ENCODE measurements at places on chromosomes 6 and 20.

- no peak for DNase-seq
These were observed at the start of gene NKAIN4 for GRCh38 chr20:63254232-63254605. Gene NKAIN4, minus strand, starts transcription at chr20:63254463. Its CDS starts 13 bp downstream, at chr20:63254450.

DNA sequence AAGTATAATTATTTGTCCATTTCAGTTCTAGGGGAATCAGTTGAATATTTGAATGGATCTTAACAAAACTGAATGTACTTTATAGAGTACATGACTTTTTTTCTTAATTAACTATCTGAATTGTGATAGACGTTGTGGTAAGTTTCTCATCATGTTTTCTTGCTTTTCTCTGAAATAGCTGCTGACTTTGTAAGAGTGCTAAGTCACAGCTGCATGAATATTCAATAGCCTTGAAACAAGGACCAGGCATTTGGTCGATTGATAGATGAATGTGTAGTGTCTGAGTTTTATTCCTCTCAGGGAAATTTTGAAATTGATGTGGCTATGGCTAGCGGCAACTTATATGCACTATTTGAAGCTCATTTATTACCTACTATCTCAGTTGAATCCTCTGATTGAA is 56.0 kb downstream of the ADGRB3 start:
- no peak for DNase-seq

DNA sequence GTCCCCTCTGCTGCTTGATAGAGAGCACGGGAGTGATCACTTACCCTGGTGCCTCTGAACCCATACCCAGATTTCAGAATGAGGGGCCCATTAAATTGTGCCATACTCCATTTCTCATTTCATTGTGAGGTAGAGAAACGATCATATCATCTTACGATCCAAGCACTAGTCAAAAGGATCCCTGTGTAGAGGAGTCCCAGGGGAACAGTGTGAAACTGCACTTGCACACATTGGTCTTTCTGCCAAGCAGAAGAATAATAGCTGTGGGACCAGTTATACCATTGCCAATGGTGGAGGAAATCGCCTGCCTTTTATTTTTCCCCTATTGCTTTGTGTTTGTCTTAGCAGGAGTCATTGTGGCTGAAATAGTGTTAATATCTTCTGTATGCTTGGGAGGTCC is 161.9 kb downstream of the FARS2 start:
- no peak for DNase-seq

DNA sequence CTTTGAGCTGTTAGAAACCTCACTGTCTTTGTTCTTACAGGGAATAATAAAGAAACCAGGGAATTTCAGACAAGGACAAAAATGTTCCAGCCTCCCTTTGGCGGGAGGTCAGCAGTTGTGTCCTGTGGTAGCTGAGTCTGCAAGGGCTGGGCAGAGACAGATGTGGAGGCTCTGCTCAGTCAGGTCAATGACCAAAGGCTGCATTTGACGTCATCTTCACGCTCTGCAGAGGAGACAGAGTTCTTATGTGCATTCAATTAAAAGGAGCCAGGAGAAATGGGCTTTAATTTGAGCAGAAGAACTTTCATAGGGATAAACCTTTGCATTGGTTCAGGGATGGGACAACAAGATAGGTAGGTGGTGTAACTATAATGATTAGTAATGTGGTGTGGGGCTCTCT is 45.1 kb upstream of the FOXA2 start:
- DNase-seq, result no peak

- no peak for DNase-seq
These were observed 930 bp downstream of the THBD start for GRCh38 chr20:23048283-23049200.

DNA sequence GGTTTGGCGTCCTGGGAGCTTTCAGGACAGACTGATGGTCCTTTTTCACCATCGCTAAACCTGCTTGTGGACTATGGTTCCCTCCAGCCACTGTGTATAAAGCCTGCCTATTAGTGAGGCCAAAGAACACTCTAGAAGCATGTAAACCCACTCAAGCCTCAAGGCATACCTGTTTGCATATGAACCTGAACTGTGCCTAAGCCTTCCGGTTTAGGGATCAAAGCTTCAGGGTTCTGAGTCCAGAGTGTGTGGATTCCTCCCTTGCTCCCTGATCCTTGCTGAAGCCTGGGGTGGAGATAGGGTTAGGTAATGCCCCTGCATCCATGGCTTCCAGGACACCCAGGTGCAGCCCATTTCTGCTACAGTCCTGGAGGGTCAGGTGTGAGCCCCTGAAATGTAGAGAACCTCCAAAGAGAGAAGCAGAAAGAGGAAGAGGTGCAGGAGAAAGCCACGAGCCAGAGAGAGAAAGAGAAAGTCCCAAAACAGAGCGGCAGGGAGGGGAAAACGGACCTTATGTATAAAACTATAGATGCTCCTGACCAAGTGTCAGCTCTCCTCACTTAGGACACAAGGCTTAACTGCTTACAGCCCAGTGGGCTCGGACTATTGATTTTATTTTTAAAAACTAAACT is 93.3 kb downstream of the SCML4 start:
- no peak for DNase-seq

GRCh38 chr20:48618052-48618451 is 209.7 kb downstream of the PREX1 start:
- DNase-seq, result no peak

DNA sequence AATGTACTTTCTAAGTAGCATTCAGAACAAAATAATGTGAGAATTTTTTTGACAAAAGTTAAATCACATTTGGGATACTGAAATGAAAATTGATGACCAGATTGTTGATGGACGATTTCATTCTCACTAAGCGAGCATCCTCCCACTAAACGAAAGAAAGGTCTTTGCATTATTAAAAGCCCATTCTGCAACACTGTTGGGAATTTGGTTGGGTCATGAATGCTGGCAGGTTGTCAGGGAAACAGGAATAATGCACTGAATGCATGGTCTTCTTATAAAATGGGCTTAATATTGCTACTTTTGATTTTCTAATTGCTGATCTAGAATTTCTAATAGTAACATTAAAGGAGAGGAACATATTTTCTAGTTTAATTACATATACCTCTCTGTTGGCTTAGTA is 229.8 kb downstream of the NKAIN2 start:
- no peak for DNase-seq

DNA sequence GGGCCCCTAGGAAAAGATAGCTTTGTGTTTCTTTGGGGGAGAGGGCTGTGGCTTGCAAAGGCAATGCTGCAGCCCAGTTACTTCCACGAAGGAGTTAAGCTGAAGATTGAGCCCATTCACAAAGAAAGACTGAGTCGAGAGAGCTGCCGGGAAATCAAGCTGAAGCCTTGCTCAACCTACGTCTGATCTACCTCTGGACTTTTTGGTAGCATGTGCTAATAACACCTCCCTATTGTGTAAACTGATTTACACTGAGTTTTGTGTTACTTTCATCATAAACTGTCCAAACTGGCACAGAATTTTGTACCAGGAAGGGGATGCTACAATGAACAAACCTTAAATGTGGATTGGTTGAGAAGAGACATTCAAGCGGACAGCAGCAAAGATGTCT is 23.5 kb downstream of the BANF2 start:
- no peak for DNase-seq

DNA sequence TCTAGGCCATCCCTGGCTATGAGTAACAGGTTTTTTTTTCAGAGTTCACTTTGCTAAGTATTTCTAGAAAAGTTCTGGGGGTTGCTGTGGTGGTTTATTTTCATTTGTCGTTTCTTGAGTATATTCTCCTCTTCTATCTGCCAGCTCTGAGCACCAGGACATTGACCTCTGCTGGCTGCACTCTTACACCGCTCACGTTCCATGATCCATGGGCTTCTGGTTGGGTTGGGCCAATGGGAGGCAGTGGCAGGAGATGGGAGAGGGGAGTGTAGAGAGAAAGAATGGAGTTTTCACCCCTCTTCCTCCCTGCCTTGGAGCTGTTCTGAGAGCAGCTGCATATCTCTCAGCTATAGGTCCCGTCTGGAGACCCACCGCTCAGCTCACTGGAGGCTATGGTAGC is 161.0 kb upstream of the ATXN1 start:
- DNase-seq, result no peak

- no peak for DNase-seq
These were observed 20.9 kb upstream of the POM121L2 start for GRCh38 chr6:27332692-27333641.

DNA sequence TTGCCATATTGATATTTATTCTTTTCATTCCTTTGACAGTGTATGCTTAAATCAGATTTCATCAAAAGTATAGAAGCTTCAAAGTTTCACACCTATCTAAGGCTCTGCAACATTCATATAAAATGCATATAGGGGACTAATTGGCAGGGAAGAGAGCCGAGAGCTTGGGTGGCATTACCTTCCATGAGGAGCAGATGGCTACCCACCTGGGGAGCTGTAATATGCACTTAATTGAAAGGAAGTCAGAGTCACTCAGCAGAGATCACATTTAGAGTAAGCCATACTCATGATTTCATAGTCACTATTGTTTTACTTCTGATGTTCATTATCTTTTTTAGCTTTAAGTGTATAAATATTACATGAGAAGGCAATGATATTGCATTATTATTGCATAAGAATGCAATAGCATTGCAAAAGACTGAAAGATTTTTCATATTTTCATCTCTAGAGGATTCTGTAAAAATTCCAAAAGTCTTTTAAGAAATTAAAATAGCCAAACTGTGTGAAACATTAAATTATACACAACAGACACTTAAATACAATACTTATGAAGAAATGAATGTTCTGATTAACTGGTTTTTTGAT is 1305.2 kb downstream of the EPHA7 start:
- DNase-seq, result no peak

GRCh38 chr6:116948533-116949304 is 71.7 kb downstream of the RFX6 start:
- DNase-seq, result no peak

DNA sequence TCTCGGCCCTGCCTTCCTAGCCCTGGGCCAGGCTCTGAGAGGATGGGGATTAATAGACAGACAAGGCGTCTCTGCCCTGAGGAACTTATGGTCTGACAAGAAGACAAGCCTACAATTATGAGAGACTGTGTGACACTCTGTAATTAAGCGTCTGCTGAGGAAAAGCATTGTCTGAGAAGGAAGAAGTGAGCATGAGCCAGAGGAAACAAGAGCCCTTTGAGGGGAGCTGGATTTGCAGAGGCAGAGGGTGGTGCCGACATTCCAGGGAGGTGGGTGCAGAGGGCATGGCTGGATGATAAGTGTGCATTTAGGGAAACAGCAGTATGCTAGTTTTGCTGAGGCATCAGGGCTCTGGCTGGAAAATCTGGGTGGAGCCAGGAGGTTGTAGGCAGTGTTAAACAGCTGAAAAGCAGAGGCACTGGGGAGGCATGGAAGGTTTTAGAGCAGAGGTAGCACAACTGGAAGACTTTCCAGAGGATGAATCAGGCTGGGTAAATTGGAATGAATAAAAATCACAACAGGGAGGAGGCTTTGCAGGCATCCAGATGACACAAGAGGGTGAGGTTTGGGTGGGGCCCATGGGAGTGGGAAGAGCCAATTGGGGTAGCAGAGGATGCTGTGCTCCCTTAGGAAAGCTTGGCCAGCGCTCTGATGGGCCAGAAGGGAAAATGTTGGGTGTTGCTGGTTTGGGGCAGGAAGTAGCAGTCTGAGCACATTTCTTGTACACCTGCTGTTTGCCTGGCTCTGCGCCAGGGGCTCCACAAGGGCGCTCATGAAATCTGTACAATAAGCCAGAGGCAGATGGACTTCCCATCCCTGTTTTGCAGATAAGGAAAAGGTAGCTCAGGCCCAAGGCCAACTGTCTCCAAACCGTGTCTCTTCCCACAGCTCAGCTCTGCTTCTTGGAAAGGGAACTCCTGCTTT is 74.0 kb upstream of the MYL9 start:
- no peak for DNase-seq

DNA sequence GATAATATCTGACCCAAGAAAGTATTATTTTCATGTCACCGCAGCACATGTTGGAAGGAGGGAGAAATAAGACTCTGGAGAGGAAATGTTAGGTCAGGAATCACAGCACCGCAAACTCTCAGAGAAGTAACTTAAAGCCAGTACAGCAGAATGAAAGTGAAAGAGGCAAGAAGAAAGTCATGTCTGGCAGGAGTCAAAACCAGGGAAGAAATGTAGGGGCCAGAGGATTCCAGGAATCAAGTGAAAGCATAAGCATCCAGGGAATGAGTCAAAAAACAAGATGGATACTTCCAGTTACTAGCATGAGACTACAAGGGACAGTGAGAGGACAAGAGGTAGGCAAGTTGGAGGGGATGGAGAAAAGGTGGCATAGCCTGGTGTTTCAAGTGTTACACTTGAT is 80.4 kb downstream of the AK9 start:
- no peak for DNase-seq

DNA sequence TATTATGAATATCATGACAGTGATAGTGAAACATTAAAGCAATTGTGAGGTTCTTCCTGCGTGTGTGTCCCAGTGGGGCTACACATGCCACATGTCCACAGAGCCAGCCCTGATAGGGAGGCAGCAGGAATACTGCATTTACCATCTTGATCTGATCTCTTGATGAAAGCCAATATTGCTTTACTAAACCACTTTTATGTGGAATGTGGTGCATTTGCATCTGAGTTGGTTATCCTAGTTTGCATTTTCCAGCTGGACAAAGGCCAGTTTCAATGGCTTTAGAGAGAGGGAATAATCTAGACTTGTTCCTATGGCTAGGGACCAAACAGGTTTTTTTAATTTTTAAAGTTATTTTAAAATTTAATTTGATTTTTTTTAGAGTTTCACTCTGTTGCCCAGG is 216.3 kb upstream of the FERMT1 start:
- no peak for DNase-seq

DNA sequence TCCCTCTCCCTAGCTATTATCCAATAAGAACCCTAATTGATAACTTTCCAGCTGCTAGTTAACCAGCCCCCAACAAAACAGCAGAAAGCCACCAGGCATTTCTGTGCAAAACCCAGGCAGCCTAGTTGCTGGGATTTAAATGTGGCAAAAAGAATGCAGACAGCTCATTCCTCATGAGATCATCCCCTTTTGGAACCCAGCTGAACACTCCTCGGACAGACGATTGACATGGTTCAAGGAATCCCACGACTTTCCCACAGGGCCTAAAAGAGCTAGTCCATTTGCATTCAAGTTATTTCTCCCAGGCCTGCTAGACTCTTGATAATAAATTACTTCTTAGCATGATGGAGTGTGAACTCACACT is 24.0 kb downstream of the JAG1 start:
- DNase-seq, result no peak

DNA sequence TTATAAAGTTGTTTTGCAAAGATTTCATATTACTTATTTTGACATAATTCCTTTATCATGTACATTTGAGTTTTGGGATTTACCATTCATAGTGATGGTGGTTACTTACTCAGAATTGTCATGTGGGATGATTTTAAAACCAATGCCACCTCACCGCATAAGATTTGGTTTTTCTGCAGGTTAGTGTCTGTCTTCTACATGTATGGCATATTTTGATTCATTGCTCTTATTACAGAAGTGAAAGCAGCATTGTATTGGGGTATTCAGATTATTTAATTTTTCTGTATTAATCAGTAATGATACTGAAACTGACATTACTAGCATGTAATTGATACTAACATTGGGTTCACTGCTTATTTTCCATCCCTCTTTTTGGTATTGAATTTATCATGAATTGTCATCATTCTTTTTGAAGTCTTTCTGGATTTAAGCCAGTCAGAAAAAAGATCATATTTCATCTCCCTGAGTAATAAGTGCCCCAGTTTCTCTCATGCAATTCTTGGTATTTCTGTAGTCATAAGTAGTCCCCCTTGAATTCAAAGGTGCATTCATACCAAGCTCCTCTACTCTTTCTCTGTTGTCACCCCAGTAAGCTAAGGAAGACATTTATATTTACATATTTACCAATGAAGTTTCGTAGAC is 176.6 kb downstream of the BCKDHB start:
- DNase-seq, result no peak

Measured in nucleus accumbens (tissue), 56 donors.